ENCODE measurements at places on chromosomes 5 and 9.

GRCh38 chr9:109616571-109617120, 118.5 kb upstream of the PTPN3 start:
- DNase-seq, result no peak

DNA sequence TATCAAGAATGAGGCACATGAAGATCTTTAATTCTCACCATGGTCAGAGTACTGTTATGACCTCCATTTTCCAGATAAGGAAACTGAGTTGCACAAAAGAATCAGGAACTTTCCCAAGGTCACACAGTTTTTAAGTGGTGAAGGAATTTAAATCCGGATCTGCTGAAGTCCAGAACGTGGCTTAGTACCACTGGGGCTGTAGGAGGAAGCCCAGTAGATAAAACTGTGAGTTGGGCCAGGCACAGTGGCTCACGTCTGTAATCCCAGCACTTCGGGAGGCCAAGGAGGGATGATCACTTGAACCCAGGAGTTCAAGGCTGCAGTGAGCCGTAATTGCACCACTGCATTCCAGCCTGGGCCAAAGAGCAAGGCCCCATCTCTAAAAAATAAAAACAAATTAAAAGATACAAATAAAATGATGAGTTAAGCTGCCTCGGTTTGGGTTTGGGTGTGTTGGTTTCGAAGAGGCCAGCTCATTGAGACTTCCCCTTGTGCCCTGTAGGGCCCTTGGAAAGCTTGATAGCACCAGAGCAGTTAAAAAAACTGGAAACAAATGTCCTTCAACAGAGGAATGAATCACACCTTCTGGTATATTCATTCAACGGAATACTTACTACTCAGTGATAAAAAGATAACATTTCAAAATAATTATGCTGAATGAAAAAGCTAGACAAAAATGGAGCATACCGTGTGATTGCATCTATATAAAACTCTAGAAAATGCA, 20.1 kb downstream of the ATOX1 start:
- no peak for DNase-seq

GRCh38 chr5:151008906-151009305, 11.5 kb upstream of the GPX3 start:
- DNase-seq, result no peak

DNA sequence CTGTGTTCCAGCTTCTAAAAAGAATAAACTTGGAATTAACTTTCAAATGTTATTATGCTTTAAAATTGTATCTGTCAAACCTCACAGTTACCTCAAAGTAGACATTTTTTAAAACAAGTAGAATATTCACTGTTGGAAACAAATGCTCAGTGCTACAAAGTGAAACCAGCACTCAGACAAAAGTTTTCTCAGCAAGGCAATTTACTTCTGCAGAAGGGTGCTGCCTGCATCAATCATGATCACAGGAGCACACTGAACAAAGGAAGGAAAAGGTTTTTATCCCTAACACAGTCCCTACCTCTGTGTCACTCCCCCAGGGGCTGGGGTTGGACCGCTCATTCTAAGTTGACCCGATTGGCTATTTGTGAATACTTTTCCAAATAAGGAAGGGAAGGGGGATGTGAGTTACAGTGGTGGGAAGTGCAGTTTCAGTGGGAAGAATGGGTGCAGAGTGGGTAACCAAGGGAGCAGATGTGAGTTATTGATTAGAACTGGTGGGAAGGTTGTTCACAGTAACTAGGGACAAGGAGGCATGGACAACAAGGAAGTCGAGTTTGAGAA, 63.0 kb upstream of the CDK20 start:
- no peak for DNase-seq

- no peak for DNase-seq
Observed at GRCh38 chr5:19616701-19617215, 371.2 kb downstream of the CDH18 start.

- DNase-seq, result no peak
Observed at GRCh38 chr9:120900824-120901223, 23.8 kb upstream of the PHF19 start.

GRCh38 chr5:135393229-135393628, 5.8 kb downstream of the MACROH2A1 start:
- no peak for DNase-seq

- DNase-seq, result no peak
Observed at GRCh38 chr5:36655161-36655560, 48.8 kb downstream of the SLC1A3 start.

DNA sequence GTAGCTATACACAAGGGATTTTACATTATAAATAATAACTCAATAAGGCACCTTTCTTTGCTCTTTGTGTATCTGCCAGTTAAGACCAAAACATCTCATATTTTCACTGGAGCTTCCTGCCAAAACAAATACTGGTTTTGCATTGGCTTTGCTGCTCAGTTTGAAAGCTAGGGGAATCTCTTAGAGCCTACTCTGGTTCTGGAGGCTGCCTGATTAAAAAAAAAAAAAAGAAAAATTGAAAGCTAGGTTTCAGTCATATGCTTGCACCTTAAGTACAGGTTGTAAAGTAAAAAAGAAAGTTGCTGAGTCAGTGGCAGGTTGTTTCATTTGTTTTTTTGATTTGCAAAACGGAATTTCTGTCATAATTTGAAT, 2.3 kb downstream of the DENND4C start:
- DNase-seq, result no peak

DNA sequence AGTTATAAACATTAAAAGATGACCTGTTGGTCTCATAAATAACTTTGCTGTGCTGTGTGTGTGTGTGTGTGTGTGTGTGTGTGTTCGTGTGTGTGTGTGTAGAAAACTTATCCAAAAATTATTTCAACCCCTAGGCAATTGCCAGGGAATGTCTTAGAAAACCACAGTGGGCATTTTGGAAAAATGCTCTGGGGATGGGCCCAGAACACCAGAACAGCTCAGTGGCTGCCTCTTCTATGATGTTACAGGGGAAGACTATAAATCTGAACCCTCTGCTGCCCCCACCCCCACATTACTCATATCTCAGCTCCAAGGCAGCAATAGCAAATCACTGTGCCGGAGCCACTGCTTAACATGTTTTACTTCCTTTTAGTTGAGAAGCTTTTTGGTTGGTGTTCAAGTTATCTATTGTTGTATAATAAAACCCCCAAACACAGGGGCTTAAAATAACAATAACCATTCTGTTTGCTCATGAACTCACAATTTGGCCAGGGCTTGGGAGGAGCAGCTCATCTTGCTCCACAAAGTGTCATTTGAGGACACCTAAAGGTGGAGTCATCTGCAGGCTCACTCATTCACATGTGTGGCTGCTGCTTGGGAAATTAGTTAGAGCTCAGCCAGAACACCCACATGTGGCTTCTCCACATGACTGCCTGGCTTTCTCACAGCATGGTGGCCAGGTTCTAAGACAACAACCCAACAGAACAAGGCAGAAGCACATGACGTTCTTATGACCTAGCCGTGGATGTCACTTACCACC, 40.4 kb downstream of the ACTBL2 start:
- no peak for DNase-seq

GRCh38 chr9:124733964-124734740, 37.0 kb downstream of the NR6A1 start:
- no peak for DNase-seq

GRCh38 chr5:123524146-123524545, 12.2 kb downstream of the CSNK1G3 start:
- no peak for DNase-seq

GRCh38 chr5:55037046-55037771, 13.2 kb downstream of the GZMK start:
- DNase-seq, result no peak

DNA sequence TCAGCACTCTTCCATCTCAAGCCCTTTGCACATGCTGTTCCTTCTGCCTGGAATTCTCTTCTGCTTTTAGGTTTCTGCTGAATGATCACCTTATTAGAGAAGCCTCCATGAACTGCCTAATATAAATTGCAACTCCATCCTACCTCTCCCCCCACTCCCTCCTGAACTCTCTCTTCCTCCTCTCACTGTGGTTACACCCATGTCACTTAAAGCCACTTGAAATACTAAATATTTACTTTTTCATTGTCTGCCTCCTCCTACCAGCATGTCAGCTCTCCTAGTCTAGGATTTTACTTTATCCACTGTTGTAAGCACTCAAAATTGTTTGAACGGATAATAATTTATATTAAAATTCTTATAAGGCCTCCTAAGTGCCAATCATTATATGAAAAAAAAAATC, 43.8 kb downstream of the ACTL7B start:
- no peak for DNase-seq

GRCh38 chr9:101028346-101029314, at the start of gene PLPPR1:
Gene PLPPR1, plus strand, starts transcription at chr9:101028727.
- DNase-seq, result peak; percentile 41

- DNase-seq, result no peak
Observed at GRCh38 chr9:102768002-102768401, 227.1 kb upstream of the CYLC2 start.

GRCh38 chr5:160272889-160273288, 39.5 kb downstream of the CCNJL start:
- no peak for DNase-seq

DNA sequence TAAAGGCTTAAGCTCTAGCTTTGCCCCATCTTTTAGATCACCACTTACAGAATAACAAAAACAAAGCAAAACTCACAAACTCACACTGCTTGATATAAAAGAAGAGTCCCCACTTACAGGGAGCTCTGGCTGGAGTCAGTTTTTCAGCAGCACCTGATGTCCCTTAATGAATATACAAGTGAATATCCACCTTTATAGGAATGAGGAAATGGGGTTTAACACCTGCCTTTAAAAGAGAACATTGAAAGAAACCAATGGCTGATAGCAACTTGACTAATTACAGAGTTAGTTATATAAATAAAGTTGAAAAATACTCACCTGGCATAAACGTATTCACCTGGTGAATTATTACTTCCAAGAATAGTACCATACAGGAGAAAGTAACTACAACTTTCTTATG, 20.7 kb upstream of the PURA start:
- DNase-seq, result no peak

- no peak for DNase-seq
Observed at GRCh38 chr5:138721979-138722378, 31.2 kb upstream of the CTNNA1 start.

DNA sequence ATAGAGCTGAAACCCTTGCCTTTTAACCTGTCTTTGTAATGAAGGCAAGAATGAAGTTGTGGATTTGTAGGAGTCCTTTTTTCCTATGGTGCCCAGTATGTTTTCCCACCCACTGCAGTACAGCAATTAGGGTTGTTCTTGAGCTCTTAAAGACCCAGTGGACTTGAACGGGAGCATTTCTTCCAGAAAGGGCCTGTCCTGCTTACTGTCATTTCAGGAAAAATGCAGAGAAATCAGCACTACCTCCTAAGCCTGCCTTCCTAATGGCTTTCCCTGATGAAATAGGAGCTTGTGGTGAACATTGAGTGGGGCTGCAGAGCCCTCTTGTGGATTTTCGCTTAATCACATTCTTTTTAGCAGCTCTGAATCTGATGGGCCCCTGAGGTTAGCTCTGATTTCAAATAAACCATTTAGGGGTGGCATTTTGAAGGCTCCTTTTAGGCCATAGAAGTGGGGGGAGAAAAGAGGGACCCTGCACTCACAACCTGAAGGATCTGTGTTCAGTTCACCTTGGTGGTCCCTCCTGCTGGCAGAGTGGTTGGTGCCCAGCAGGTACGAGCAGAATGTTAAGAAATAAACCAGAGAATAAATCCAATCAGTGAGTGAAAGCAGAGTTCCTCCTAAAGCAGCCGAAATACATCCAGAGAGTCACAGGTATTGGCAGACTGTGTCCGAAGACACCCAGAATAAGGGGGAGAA, 188.0 kb upstream of the KLF9 start:
- DNase-seq, result peak; percentile 51

DNA sequence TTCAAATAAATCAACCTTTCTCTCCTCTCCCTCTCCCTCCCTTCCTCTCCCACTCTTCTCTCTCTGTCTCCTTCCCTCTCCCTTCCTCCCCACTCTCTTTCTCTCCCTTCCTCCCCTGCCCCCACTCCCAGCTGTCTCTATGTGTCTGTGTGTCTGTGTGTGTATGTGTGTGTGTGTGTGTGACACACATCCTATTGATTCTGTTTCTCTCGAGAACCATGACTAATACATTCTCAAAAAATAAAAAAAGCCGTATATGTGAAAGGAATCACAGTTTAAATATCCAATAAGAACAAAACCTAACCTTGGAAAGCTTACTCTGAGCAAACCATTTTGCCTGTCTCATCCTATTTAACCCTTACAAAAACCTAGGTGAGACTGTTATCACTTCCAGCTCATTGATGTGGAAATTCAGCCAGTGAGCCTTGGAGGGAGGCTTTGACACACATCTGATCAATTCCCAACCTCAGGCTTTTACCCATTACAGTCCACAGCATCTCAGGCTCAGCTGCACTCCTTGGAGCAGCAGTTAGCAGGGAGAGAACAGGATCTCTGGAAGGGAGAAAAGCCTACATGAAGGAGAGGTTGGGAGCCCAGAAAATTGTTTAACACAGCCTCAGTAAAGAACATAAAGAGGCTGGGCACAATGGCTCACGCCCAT, 8.3 kb downstream of the HSD17B3 start:
- no peak for DNase-seq

DNA sequence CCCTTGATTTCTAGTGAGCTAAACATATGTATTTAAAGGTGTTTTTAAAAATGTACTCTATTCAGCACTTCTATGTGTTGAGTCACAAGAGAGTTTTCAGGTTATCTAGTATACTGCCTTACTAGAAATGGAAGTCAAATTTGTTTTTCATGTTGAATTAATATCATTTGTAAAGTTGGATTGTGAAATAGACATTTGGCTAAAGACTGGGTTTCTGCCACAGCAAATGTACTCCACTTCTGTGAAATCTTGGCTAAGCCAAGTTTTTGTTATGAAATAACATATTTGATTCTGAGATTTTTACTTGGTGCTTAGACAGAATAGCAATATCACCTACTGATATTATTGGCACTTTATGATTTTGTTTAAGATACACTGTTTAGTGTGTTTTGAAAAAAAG, 106.0 kb downstream of the CWC27 start:
- no peak for DNase-seq

GRCh38 chr9:137426018-137426681, 3.0 kb downstream of the NOXA1 start:
- DNase-seq, result peak; percentile 35

GRCh38 chr5:64947801-64948200, 179.1 kb downstream of the CWC27 start:
- DNase-seq, result no peak

- DNase-seq, result no peak
Observed at GRCh38 chr5:55497712-55498111, 37.1 kb downstream of the PLPP1 start.

DNA sequence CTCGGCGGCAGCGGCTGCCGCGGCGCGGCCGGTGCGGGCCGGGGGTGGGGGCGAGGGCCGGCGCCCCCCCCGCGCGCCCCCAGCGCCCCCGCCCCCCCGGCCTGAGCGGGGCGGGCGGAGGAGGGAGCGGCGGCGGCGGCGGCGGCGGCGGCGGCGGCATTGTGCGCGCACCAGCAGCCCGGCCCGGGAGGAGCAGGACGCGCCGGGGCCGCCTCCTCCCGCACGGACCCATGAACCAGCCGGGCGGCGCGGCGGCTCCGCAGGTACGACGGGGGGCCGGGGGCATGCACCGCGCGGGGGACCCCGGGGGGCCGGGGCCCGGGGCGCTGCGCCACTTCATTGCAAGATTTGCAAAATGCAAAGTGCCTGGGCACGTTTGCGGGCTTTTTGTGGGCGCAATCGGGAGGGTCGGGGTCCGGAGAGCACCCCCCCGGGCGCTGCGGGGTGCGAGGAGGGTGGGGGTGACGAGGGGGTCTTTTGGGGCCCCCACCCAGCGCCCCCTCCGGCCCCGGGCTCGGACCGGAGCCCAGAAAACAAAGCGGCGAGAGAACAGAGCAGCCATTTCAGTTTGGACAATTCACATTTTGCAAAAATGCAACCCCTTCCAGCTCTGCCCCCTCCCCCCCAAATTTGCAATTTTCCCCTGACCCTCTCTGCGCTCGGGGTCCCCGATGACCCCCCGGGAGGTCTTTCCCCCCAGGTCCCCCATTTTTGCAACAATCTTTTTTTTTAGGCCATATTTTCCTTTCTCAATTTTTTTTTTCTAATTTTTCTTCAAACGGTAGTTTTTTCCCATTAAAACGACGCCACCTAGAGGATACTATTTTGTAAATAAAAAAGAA, at the start of gene ZNF618:
TSS of gene ZNF618 (plus strand) at position 159 of the 842 bp plus-strand sequence. CDS start at position 231, 72 bp downstream.
- DNase-seq, result peak; percentile 61
